ENCODE measurements at places on chromosomes 7 and 10.

DNA sequence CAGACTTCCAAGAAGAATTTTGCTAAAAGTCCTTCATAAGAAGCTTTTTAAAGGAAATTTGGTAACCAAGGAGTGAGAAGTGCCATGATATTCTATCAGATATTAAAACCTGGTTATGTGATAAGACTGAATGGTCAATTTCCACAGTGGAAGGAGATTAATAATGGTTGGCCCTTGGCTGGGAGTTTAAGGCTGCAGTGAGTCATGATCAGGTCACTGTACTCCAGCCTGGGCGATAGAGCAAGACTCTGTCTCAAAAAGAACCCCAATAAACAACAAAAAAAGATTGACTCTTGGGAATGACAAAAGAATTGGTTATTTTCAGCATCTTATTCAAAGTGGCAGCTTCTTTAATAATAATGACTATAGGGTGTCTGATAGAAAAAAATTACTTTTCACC lies 37.2 kb downstream of the EXOC4 start:
- DNase-seq = no peak

DNA sequence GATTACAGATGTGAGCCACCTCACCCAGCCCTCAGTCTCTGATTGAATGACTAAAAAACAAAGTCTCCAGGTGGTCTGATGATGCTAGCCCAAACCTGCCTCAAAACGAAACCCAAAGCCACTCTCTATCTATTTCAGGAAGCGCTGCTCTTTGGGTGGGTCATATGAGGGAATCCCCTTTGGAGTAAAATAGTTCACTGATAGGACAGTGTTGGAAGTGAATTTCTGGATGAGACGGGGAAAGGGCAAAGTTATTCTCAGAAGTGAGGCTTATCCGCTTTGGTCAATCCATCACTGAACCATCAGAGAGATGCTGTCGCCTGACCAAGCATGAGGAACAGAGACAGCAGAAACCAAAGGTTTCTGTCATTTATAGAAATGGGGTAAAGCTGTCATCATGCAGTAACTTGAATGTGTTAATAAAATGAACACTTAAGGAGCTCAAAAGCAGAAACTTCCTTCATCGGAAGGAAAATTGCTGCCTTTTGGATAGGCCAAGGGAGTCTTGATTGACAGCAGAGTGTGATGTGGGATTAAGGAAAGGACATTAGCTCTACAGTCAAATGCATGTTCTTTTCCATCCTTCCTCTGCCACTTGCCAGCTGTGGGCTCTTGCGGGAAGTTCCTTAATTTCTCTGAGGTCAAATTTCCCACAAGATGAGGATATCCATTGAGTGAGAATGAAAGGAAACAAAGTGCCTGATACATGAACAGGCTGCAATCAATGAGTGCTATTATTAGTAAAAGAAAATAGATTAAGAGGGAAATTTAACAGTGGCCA lies 64.9 kb upstream of the C1QL3 start:
- no peak for DNase-seq

GRCh38 chr7:117682681-117683385 lies 190.4 kb downstream of the CTTNBP2 start:
- no peak for DNase-seq

DNA sequence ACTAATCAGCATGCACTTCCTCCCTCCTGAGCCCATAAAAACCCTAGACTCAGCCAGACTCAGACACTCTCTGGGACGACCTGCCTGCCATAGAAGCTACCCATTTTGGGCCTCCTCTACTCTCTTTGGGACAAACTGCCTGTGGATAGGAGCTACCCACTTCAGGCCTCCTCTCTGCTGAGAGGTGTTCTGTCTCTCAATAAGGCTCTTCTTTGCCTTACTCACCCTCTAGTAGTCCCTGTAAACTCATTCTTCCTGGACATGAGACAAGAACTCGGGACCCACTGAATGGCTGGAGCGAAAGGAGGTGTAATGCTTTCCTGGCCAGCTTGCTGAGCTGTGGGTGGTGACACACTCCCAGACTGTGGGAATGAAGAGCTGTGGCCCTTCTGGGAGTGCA lies 424.8 kb upstream of the FZD8 start:
- no peak for DNase-seq

GRCh38 chr10:117259279-117259678 lies 18.4 kb downstream of the SLC18A2 start:
- DNase-seq = no peak

DNA sequence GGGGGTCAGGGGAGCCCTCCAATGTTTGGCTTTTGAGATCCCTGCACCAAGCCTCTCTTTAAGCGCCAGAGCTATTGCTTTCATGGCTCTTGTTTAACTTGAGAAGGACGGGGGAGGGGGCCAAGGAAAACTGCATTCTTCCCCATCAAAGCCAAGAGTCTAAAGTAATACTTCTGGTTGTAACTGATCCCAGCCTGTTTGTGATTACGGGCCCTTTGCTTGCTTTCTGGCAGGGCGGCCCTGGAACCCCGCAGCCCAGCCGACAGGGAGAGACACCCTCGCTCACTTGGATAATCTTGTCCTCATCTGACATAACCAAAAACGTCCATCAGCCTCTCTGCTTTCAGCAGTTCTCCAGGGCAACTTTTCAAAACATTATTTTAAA lies 154.7 kb downstream of the NEURL1 start:
- no peak for DNase-seq

- peak; percentile 10 for DNase-seq
Observed at GRCh38 chr10:124153023-124153826, 59.8 kb upstream of the CHST15 start.

DNA sequence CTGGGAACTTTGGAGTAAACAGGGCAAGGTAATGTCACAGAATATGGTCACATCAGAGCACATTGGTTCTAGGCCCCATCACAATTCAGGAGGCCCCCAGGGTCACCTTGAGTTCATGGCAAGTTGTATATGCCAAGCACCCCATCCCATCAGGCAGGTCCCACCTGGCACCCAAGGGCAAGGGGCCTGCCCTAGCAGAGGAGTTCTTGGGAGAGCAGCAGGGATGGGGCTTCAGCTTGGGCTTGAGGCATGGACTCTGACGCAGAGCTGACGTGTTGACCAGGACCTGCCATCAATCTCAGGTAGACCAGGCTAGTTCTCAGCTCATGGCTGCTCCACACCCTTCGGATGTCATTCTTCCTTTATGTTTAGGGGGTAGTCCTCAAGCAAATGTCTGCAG lies 20.9 kb downstream of the PLAC9 start:
- no peak for DNase-seq

GRCh38 chr7:133836666-133837065 lies 290.5 kb upstream of the LRGUK start:
- no peak for DNase-seq

- DNase-seq = no peak
Observed at GRCh38 chr10:35498693-35499092, 106.4 kb upstream of the GJD4 start.

DNA sequence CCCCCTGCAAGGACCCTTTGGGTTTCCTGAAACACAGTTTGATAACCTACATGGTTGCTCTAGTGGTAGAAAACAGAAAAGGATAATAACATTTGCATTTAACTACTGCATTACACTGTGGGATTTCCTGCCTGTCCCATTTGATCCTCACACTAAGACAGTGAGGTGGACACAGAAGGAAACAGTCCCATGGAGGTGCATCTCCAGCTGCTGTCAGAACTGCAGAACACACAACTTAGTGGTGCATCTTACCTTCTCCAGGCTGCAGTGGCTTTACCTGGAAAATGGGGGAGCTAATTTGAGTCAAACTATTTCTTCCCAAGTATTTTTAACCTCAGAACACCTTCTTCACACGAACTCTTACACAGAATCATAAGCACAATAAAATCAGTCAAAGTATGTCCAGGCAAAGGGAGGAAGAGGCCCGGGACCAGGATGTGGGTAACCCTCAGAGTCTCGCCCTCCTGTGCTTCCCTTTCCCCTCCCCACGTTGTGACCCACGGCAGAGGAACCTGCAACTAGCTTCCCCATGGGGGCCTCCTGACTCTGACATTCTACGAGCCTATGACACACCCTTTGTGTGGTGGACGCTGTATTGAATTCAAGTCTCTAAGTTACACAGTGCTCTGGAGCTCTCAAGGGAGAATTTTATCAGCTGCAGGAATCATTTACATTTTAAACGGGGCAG lies 33.7 kb downstream of the SCRN1 start:
- DNase-seq = peak; percentile 24
